ENCODE measurements at places on chromosomes 1 and 21.
A peak's percentile ranks its signal among the peaks of the same experiment; 100 is the strongest.

DNA sequence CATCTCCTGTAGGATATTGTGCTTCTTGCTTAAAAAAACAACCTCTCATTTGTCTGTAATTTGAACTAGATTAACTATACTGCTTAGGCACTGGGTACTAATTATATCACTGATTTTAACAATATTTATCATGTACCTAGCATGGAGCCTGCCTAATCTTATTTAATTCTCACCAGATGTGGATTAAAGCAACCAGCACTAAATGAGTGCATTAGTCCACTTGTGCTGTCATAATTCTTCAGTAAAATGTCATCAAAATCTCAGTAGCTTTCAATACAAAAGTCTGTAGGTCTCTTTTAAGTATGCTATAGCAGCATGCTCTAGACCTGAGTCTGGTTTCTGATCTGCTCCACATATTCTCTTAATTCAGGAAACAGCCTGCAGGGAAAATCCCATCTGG is 368.1 kb downstream of the NCAM2 start:
- H3K27ac ChIP-seq, result no peak overlapping the region
- no peaks in the 10 kb centered on the region for H3K36me3 ChIP-seq
- DNase-seq, result no peak
- no peak overlapping the region for H3K4me3 ChIP-seq

GRCh38 chr1:12072741-12073140 is 9.6 kb downstream of the TNFRSF8 start:
- no peak overlapping the region for H3K4me3 ChIP-seq
- no peak overlapping the region for H3K27ac ChIP-seq
- DNase-seq, result no peak
- no peaks in the 10 kb centered on the region for H3K4me1 ChIP-seq
- H3K36me3 ChIP-seq, result no peaks in the 10 kb centered on the region

GRCh38 chr1:55428944-55429931 is 214.1 kb upstream of the USP24 start:
- peaks cover 6% of the 10 kb centered on the region for H3K4me1 ChIP-seq
- H3K4me3 ChIP-seq, result no peak overlapping the region
- no peak for DNase-seq
- no peaks in the 10 kb centered on the region for H3K27me3 ChIP-seq
- H3K36me3 ChIP-seq, result no peaks in the 10 kb centered on the region

DNA sequence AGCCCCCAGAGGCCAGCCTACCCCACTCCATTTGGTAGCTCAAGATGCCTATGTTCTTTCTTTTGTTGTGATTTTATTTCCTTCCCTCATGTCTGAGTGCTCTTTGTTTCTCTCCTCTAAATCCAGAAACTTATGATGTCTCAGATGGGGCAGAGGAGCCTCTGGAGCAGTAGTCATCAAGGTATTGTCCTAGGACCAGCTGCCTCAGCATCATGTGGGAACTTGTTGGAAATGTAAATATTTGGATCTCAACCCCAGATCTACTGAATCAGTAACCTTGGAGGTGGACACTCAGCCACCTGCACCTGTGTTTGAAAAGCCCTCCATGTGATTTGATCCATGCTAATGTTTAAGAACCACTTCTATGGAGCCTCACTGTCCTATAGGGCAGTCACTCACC is 593.1 kb upstream of the PLXNA2 start:
- no peaks in the 10 kb centered on the region for H3K36me3 ChIP-seq
- no peak for DNase-seq
- no peak overlapping the region for H3K27ac ChIP-seq
- H3K27me3 ChIP-seq, result no peaks in the 10 kb centered on the region
- no peaks in the 10 kb centered on the region for H3K4me1 ChIP-seq
- H3K4me3 ChIP-seq, result no peak overlapping the region

- no peak for DNase-seq
- H3K4me1 ChIP-seq, result no peaks in the 10 kb centered on the region
- H3K27ac ChIP-seq, result no peak overlapping the region
Observed at GRCh38 chr1:226149806-226150205, 36.7 kb downstream of the ACBD3 start.

GRCh38 chr21:38848187-38848609 is 42.5 kb downstream of the ETS2 start:
- no peaks in the 10 kb centered on the region for H3K36me3 ChIP-seq
- no peak overlapping the region for H3K27ac ChIP-seq
- no peaks in the 10 kb centered on the region for H3K4me1 ChIP-seq
- H3K4me3 ChIP-seq, result no peak overlapping the region

DNA sequence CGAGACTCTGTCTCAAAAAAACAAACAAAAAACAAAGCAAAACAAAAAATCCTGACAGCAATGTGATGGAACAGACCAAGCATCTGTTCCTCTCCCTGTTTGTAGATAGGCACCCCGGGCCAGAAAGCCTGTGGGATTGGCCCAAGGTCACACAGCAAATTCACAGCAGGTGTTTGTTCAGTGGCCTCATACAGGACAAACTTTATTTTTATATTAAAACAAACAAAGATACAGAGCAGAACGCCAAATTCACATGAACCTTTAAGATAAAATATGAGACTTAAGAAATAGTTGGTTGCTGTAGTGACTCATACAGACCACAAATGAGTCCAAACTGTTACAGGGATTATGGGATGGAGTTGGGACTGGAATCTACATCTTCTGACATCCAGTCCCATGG is 2.3 kb upstream of the CELA2A start:
- peak; percentile 90 for DNase-seq
- H3K4me3 ChIP-seq, result no peak overlapping the region
- H3K4me1 ChIP-seq, result peaks cover 8% of the 10 kb centered on the region

DNA sequence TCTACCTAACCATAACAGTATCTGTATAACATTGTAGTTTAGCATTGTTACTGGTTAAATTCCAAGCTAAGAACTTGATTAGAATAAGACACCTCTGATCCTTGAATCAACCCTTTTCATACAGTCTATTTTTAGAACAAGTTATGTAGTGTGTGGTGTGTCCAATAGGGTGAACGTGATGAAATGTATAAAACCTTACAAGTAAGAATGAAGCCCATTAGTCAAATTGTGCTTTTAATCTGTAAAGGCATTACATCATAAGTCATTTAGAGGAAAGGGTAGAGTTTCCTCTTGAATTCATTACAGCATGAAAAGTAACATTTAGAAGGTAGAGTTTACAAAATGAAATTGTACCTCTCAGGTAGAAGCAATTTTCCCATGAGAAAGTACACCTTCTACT is 479.2 kb downstream of the LTN1 start:
- H3K27ac ChIP-seq, result no peak overlapping the region
- DNase-seq, result no peak
- H3K4me3 ChIP-seq, result no peak overlapping the region

- no peaks in the 10 kb centered on the region for H3K27me3 ChIP-seq
- H3K36me3 ChIP-seq, result no peaks in the 10 kb centered on the region
Observed at GRCh38 chr1:86175756-86176155, 19.2 kb upstream of the COL24A1 start.

DNA sequence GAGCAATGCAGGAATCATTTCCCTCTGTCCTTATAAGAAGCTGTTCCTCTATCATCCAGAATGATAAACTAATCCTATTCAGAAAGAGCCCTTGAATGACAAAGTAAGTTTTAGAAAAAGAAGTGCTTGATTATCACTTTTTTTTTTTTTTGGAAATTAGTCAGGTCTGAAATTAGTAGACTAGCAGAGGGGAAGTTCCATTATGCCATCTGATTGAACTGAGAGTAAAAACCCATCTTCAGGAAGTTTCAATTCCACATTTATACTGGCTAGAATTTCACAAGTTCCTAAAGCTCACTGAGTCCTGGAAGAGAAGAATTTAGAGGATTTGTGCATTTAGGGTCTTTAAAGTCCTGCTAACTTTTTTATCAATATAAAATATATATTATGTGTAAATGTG is 128.8 kb upstream of the COA6 start:
- no peaks in the 10 kb centered on the region for H3K4me1 ChIP-seq
- H3K27me3 ChIP-seq, result no peaks in the 10 kb centered on the region
- no peak overlapping the region for H3K4me3 ChIP-seq

- H3K4me1 ChIP-seq, result no peaks in the 10 kb centered on the region
- no peak overlapping the region for H3K4me3 ChIP-seq
- DNase-seq, result no peak
- H3K27ac ChIP-seq, result no peak overlapping the region
- H3K36me3 ChIP-seq, result no peaks in the 10 kb centered on the region
Observed at GRCh38 chr1:229378586-229379367, 35.9 kb upstream of the CCSAP start.

DNA sequence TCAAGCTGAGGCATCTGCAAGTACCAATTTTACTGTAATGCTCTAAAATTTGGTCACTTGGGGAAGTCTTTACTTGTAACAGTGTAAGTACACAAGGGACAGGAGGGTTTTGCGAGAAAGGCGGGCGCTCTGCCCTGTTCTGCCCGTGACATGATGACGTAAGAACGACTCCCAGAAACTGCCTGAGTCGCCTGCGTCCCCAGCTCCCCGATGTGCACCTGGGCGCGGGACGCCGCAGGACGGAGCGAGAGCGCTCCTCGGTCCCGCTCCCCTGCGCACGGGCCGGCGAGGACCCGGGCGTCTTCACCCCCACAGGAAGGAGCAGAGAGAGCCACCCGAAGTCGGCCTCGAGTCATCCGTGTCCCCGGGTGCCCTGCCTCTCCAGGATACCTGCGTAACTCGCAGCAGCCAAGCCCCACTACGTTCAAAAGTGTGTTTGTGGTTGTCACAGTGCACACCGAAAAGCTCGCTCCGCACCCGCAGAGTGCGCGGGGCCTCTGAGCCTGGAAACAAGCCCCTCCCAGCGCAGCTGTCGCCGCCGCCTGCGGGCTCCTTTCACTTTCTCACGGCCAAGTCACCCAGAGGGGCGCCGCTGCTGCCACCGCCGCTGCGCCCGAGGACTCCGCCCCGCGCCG is 3.3 kb upstream of the ZBTB18 start:
- no peaks in the 10 kb centered on the region for H3K27me3 ChIP-seq
- no peaks in the 10 kb centered on the region for H3K36me3 ChIP-seq
- H3K27ac ChIP-seq, result peak overlapping the region; percentile 100
- H3K4me1 ChIP-seq, result peaks cover 12% of the 10 kb centered on the region

GRCh38 chr1:93695411-93696005 is 13.9 kb upstream of the BCAR3 start:
- H3K4me1 ChIP-seq, result no peaks in the 10 kb centered on the region
- no peak overlapping the region for H3K4me3 ChIP-seq
- DNase-seq, result no peak
- no peak overlapping the region for H3K27ac ChIP-seq

GRCh38 chr21:43358940-43359822 is 67.8 kb downstream of the SIK1 start:
- H3K27ac ChIP-seq, result no peak overlapping the region
- H3K4me1 ChIP-seq, result no peaks in the 10 kb centered on the region
- H3K36me3 ChIP-seq, result no peaks in the 10 kb centered on the region
- no peak for DNase-seq
- H3K4me3 ChIP-seq, result no peak overlapping the region

- H3K4me3 ChIP-seq, result no peak overlapping the region
- H3K27me3 ChIP-seq, result no peaks in the 10 kb centered on the region
- no peaks in the 10 kb centered on the region for H3K36me3 ChIP-seq
- peak overlapping the region; percentile 97 for H3K27ac ChIP-seq
Observed at GRCh38 chr1:201172999-201173610, 17.5 kb upstream of the IGFN1 start.

- H3K27ac ChIP-seq, result no peak overlapping the region
- H3K27me3 ChIP-seq, result no peaks in the 10 kb centered on the region
- H3K36me3 ChIP-seq, result no peaks in the 10 kb centered on the region
- H3K4me3 ChIP-seq, result no peak overlapping the region
- no peak for DNase-seq
- no peaks in the 10 kb centered on the region for H3K4me1 ChIP-seq
Observed at GRCh38 chr1:33120436-33121231, 39.7 kb downstream of the AZIN2 start.

GRCh38 chr1:50967416-50968157 is 2.5 kb upstream of the CDKN2C start:
- H3K27me3 ChIP-seq, result no peaks in the 10 kb centered on the region
- H3K4me3 ChIP-seq, result peak overlapping the region; percentile 68
- no peaks in the 10 kb centered on the region for H3K36me3 ChIP-seq
- DNase-seq, result no peak
- peak overlapping the region; percentile 97 for H3K27ac ChIP-seq

DNA sequence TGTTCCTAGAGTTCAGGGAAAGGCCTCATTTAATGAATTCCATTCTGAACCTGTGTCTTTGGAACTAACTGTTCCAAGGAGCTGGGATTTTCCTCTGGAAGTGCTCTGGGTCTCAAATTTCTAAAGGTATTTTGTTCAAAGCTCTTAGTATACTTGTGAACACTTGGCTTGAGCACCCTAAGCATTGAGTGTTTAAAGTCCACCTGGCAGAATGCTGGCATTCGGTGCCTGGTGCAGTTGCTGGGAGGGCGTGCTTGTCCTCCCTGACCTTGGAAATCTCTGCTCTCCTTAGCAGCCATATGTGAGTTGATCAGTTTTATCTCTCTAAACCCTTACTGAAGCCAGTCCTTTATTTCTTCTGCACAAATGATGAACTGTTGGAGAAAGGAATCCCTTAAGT is 3.0 kb downstream of the MTARC2 start:
- H3K27ac ChIP-seq, result peak overlapping the region; percentile 96
- no peak overlapping the region for H3K4me3 ChIP-seq
- H3K27me3 ChIP-seq, result no peaks in the 10 kb centered on the region
- H3K4me1 ChIP-seq, result peaks cover 32% of the 10 kb centered on the region

GRCh38 chr21:41923631-41924367 is 30.0 kb downstream of the C2CD2 start:
- H3K36me3 ChIP-seq, result no peaks in the 10 kb centered on the region
- no peak for DNase-seq
- no peaks in the 10 kb centered on the region for H3K27me3 ChIP-seq

GRCh38 chr1:96011606-96012005 is 710.0 kb upstream of the PTBP2 start:
- H3K36me3 ChIP-seq, result no peaks in the 10 kb centered on the region
- no peak for DNase-seq
- no peaks in the 10 kb centered on the region for H3K4me1 ChIP-seq

- no peaks in the 10 kb centered on the region for H3K4me1 ChIP-seq
- H3K4me3 ChIP-seq, result no peak overlapping the region
- no peak for DNase-seq
- H3K27ac ChIP-seq, result no peak overlapping the region
Observed at GRCh38 chr1:29708381-29708780, 472.1 kb downstream of the PTPRU start.

DNA sequence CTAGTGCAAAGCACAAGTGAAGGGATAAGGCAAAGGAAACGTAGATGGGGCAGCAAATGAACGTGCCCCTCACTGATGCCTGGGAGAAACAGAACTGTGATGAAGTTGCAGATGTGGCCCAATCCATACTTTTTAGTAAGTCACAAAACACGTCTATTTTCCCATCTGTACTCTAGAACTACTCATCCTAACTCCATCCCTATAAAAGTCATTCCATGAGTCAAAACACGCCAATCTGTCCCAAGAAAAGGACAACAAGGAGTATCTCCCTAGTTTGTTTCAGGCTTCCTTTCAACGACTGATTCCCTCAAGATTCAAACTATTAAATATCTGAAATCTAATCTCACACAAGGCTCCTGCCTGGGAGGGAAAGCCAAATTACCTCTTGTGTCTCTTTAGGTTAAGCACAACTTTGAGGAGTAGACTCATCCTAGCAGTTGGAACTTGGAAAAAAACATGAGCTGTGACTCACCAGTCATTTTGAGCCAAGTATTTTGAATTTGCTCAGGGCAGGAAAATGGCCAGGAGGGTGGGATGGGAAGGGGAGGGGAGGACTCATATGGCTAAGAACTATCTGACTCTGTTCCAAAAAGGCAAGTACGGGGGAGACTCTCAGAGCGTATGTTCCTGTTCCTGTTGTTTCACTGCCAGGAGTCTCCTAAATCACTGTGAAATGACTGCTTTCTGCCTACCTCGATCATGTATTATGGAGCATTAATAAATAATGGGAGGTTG is 214.5 kb upstream of the CAMK1G start:
- no peak overlapping the region for H3K4me3 ChIP-seq
- no peak overlapping the region for H3K27ac ChIP-seq
- H3K27me3 ChIP-seq, result no peaks in the 10 kb centered on the region
- H3K4me1 ChIP-seq, result no peaks in the 10 kb centered on the region
- H3K36me3 ChIP-seq, result no peaks in the 10 kb centered on the region
- DNase-seq, result no peak

Data from pancreas (tissue), 10 donors.